Left renal pelvis (tissue), 4 donors: ENCODE measurements at places on chromosomes 4 and X. TPM values are rescaled to one million over a fixed set of nuclear protein-coding genes. Genes with fewer than 3 reads are reported as not detected.

MYL5 gene
- polyA plus RNA-seq: 19.7 TPM

- DNase-seq: no peak
Observed at GRCh38 chr4:63122955-63123354, 1286.3 kb downstream of the TECRL start.

KCNE5 gene
- polyA plus RNA-seq: 2.8 TPM

DNA sequence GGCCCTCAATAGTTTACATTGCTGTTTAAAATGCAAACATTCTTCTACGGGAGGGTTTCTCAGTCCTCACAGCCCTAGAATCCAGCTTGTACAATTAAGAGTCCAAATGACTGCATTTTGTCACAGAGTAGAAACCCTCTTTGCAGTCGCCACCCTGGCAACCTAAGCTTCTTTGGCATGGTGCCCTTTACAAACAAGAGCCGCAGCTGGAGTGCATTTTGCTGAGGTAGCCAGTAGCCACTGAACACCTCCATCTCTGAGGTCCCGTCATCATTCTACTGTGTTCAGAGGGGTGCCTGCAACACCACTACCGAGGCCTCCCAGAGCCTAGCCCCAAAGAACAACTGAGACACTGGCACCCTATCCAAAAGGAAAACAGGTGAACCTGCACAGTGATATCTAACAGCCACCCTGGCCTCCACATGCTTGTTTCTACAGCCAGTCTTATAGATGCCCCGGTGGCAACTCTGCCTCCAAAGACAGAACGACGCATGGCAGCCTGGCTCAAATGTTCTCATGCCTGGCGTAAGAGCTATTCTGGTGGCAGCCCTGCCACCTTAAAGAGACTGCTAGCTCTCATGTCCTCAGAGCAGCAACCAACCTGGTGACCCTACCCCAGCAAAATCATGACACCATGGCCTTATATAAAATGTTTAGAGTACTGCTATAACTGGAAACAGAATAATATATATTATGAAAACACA lies 801.9 kb downstream of the TECRL start:
- DNase-seq: no peak

MAGEA12 gene
- not detected for polyA plus RNA-seq

AVPR2 gene
- polyA plus RNA-seq: 6.1 TPM

DNA sequence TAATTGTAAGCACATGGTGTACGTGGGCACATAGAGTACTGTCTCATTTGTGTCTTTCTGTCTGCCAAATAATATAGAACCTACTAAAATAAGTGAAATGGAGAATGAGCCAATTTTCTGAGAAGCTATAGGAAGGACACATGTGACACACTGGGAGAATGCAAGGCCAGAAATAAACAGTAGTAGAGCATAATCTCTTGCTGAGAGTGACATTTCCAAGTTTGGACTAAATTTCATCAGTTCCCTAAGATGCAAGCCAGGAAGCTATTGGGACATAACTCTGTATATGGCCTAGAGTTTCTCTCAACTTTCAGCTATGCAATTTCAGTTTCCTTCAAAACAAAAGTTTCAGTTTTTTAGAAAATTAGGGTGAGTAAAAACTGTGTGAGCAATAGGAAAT lies 638.7 kb downstream of the PCDH18 start:
- DNase-seq: no peak

NKAP gene
- polyA plus RNA-seq: 14.7 TPM

CT55 gene
- 0.46 TPM for polyA plus RNA-seq

GAB3 gene
- 2.2 TPM for polyA plus RNA-seq
